ENCODE measurements at places on chromosomes 1 and 21. TPM values are rescaled to one million over a fixed set of nuclear protein-coding genes. Genes with fewer than 3 reads are reported as not detected.

The PRDM15 gene
- 2.4 TPM for polyA plus RNA-seq

DNA sequence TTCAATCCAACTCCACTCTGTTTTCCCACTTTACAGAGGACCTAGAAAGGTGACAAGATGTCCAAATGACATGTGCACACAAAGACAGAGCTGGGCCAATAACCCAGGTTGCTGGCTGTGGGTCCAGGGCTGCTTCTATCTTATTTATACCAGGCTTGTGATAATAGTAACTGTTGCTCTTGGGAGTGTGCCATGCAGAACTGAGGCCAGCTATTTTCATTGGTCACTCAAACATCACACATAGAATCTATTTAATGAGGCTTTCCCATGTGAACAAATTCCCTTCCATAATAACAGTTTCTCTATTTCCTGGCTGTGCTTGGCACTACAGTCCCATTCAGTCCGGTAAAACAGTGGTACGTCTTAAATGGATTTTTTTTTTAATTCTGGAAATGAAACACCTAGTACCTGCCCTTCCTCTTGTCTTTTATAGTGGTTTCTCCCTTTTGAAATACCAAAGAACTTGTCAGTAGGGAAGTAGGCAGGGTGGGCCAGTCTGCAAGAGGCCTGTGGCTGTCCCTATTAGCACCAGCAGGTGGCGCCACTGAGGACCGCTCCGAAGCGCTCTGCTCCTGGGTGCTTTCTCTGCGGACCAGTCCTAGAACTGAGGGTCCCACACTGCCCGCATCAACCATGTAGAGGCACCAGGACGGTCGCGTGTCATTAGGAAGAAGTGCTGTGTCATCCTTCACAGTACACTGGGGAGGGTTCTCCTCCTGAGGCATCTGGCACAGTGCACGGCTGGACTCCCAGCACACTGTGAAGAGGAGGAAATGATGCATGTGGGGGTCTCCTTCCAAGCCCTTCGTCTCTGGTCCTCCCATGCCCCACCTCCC, 52.1 kb downstream of the GPR161 start:
- H3K27ac ChIP-seq = peak overlapping the region; percentile 48
- H3K27me3 ChIP-seq = peaks cover 11% of the 10 kb centered on the region
- H3K4me3 ChIP-seq = peak overlapping the region; percentile 38
- H3K4me1 ChIP-seq = no peaks in the 10 kb centered on the region

GRCh38 chr1:10471411-10472219, 714 bp downstream of the DFFA start:
- peaks cover 23% of the 10 kb centered on the region for H3K4me1 ChIP-seq
- no peak for DNase-seq
- H3K27me3 ChIP-seq = no peaks in the 10 kb centered on the region
- peak overlapping the region; percentile 93 for H3K27ac ChIP-seq

The TSNAX gene
- polyA plus RNA-seq = 80.9 TPM

The CYYR1 gene
- not detected for polyA plus RNA-seq

The PTPRC gene
- polyA plus RNA-seq = 1,253 TPM

Data from naive thymus-derived CD8-positive, alpha-beta T cell (primary cell).